ENCODE measurements at places on chromosomes 16 and 17.

DNA sequence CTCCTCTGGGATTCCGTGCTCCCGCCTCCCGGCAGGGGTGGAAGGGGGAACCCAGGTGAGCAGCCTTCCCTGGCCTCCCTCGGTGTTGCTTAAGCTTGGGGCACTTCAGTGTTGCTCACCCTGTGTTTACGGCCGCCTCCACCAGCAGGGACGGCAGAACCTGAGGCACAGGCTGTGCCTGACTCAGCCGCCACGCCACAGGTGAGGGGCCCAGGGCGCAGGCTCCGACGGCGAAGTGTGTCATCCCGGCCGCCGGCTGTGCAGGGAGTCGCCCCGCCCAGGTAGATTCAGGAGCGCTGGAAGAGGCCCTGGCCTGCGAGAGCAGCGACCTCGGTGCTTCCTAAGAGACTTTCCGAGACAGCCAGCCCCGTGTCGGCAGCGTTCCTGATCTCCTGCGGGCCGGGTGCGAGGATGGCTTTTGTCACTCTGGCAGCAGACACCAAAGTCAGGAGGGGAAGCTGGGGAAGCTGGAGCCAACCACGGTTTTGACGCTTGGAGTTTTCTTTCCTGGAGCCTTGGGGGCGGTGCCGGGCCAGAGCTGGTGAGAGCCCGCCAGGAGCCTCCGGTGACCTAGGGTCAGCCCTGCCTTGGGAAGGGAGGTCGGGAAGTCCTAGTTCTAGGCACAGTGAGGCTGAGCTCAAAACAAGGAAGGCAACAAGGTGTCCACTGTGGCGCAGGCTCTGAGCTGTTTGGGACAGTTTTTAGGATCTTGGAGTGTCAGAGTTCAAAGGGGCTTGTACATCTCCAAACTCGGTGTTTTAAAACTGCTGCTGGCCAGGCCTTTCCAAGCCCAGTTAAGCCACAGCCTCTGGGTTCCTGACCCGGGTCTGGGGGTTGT, 2.1 kb downstream of the GSE1 start:
- peak; percentile 66 for DNase-seq

DNA sequence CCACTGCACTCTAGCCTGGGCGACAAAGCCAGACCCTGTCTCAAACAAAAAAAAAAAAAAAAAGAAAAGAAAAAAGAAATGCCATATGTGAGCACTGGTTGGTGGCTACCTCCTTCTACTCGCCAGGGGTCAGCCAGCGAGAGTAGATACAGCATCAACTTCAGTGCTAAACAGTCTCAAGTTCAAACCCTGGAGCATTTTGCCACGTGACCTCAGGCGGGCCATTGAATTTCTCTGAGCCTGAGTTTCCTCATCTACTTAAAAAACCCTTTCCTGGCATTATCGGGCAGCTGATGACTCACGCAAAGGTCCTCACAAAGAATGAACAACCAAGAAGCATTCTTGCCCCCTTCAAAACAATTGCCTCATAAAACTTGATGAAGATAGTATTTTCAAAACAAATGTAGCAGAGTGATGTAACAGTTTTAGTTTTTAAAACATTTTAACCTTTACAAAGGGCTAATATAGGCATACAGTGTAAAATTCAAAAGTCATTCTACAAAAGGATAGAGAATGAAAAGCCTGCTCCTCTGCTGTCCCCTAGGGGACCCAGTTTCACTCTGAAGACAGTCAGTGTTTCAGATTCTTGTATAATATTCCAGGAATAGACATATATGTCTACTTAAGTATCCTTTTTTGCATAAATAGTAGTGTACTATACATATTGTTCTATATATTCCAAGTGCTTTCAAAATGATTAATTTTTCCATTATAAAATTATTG, 28.4 kb downstream of the DNAH2 start:
- no peak for DNase-seq

DNA sequence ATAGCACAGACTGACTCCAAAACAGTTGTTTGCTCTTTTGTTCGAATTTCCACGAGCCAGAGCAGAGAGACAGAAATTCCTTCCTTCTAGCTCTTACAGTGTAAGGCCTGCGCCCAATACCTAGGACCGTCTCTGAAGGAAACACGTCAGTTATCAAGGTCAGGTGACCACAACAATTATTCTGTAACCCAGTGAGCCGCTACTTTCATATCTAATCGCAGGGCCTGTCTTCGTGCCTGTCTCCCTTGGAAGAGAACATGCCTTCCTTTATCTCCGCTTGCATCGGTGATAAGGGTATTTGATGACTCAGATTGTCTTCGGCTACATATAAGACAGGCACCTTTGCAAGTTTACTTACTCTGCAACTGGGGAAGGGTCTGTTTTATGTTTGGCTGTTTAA, 288.0 kb downstream of the MAF start:
- DNase-seq = no peak

DNA sequence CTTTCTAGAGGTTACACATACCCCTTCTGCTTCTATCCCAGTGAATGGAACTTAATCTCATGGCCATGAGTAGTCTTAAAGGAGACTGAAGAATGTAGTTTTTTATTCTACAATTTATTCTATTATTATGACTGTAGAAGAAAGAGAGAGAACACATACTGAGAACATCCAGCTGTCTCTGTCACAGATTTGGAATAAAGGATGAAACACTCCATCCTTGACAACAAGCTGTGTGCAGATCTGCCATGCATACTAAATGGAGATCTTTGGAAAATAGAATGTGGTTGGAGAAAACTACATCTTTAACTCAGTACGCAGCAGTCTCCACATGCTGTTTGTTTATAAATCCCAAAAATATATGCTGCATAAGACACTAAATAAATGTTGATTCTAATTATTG, 54.1 kb upstream of the NUDT7 start:
- no peak for DNase-seq

- no peak for DNase-seq
Measured at GRCh38 chr16:57756424-57757325, 21.1 kb downstream of the KATNB1 start.

- no peak for DNase-seq
Measured at GRCh38 chr16:46613352-46613751, 7.8 kb downstream of the SHCBP1 start.

DNA sequence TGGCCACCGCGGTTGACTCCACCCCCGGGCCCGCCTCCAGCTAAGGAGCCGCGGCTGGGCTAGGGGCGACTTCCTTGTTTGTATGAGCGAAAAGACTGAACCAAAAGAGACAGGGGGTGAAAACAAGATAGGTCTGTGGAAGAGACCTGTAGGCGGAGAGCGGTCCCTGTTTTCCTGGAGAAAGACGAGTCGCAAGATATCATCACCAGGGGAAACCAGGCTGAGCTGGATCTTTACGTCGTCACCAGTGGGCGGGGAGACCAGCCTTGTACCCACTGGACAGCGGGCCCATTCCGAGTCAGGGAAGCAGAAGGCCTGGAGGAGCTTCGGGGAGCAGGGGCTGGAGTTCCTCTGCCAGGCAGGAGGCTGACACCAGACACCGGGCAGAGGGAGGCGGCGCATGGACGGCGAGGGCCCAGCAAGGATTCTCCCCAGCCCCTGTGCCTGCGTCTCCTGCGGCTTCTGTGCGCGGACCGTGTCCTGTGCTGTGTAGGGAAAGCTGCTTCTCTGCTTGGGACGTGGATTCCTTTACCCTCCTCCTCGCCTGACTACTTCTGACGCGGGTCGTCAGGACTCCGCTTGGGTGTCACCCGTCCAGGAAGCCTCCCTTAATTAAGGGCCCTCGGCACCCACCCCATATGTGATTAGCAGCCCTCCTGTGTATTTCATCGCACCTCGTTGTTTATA, 10.3 kb upstream of the ARL4D start:
- peak; percentile 89 for DNase-seq

DNA sequence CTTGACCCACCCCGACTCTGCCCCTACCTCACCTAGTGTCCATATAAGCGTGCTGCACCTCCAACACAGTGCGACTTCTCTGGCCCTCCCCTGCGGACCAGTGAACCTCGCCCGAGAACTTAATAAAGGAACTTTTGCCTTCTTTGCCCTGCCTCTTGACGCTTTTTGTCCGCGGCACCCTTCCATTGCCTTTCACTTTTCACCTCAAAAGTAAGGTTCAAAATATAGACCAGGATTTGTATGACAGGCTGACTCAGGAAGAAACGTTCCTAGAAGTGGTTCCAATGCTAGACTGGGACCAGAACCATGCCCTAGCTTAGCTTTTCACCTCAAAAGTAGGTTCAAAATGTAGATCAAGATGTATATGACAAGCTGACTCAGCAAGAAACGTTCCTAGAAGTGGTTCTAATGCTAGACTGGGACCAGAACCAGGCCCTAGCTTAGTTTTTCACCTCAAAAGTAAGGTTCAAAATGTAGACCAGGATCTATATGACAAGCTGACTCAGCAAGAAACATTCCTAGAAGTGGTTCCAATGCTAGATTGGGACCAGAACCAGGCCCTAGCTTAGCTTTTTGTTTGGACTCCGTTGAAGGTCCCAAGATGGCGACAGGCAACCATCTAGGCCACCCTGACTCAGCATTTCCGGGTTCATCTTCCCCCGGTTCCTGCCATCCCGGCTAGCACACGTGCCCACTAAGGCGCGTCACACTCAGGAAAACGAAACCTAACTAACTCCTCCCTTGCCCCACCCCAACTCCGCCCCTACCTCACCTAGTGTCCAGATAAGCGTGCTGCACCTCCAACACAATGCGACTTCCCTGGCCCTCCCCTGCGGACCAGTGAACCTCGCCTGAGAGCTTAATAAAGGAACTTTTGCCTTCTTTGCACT, 51.0 kb upstream of the TMEM97 start:
- no peak for DNase-seq

DNA sequence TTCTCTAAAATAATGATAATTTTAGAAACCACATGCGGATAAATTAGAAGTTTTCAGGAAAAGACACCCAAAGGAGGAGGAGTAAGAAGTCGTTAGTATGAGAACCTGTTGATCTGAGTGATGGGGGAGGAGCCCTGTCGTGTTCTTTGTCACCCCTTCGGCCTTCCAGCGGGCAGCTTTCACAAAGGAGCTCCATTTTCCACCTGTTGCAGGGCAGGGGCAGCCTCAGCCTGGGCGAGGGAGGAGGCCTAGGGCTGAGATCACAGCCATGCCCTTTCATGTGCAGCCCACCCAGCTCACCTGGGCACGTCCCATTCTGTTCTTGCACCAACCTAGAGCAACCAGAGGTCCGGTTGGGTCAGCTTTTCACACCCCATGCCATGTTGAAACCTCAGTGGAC, 5.3 kb downstream of the DUSP14 start:
- DNase-seq = no peak

DNA sequence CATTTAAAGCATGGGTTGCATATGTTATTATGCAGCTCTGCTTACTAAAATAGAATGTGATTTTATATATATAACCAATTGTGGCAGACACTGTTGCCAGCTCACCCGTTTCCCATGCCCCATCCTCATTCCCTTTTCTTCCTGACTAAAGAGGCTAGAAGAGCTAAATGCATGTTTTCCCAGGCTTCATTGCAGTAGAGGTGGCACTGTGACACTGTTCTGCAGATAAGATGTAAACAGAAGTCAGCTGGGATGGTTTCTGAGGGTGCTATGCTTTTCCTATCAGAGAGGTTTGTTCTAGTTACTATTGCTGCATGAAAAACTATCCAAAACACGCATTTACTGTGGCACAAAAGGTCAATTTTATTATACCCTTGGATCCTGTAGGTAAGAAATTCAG, 5.7 kb upstream of the TOB1 start:
- no peak for DNase-seq

DNA sequence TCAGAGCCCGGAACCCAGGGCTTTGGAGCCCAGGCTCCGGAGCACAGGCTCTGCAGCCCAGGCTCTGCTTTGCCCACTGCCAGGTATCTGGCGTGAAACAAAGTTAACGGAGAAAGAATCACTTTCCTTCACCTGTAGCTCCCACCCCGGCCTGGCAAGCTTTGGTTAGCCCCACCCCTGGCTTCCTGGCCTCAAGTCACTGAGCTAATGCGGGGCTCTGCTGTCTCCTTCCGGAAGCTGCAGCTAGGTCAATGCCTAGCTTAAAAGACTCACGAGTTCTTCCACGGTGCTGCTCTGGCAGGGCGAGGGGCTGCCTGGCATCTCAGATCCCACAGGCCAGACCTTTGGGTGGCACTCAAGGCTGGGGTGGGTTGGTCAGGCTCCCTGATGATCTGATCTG, 21.1 kb upstream of the SPPL2C start:
- no peak for DNase-seq

GRCh38 chr16:11084484-11084875, 140.1 kb downstream of the CLEC16A start:
- no peak for DNase-seq

DNA sequence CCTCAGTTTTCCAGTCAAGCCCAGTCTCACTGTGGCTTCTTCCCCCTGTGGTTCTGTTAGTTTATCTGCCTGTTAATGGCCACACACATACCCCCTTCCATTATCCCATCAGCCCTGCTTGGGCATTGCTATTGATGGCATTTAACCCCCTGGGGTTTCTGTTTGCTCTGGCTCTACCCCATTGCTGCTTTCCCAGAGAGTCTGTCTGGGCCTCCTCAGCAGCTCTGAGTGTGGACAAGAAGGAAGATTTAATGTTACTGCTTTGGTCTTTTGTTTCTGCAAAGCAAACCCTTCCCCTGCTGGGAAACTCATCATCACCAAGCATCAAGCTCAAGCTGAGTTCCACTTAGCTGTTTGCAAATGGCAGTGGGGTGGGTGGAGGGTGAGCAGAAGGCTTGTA, 162.7 kb downstream of the CCT6B start:
- no peak for DNase-seq

DNA sequence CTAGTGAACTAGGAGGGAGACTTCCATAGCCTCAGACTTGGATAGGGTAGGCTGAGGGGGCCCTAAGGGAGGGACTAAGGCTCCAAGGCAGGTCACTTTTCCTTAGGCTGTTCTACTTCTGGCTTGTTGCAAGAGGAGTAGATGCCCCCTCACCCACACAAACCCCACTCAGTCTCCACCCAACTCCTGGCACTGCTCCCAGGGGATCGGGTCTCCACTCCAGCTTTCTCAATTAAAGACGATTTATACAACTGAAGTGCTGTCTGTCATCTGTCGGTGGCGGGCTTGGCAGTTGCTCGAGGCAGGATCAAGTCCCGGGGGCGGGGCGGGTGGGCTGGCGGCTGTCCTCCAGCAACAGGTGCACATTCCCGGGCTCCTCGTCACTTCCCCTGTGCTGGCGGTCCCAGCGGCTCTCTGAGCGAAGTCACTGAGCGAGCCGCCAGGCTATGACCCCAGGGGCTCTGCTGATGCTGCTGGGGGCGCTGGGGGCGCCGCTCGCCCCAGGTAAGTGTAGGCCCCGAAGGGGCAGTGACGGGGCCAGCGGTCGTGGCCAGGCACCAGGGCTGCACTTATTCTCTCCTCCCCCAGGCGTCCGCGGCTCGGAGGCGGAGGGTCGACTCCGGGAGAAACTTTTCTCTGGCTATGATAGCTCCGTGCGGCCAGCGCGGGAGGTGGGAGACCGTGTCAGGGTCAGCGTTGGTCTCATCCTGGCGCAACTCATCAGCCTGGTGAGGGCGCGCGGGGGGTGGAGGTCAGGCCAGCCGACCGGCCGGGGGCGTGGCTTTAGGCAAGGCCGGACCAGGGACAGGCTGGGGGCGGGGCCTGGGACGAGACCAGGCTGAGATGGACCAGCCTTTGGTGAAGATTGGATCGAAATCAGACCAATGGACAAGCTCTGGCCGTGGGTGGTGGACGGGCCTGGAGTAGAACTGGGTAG, at the start of gene CHRNB1:
Gene CHRNB1, plus strand, starts transcription at position 380 of the 937 bp plus-strand sequence. Its CDS starts 67 bp downstream, at position 447.
- no peak for DNase-seq

Measured in stimulated activated CD4-positive, alpha-beta T cell treated with anti-CD3 and anti-CD28 coated beads, Interleukin-4, amount 100 ng/mL, for 1 hour (primary cell).